HCEC 1CT (cell line): ENCODE measurements at places on chromosomes 6 and 20.

- DNase-seq = no peak
These were observed 9.3 kb upstream of the POU3F2 start for GRCh38 chr6:98824902-98825599.

GRCh38 chr6:35310265-35310831 is 12.7 kb downstream of the DEF6 start:
- no peak for DNase-seq

- peak; percentile 20 for DNase-seq
These were observed 17.1 kb upstream of the BEND3 start for GRCh38 chr6:107132330-107132954.

DNA sequence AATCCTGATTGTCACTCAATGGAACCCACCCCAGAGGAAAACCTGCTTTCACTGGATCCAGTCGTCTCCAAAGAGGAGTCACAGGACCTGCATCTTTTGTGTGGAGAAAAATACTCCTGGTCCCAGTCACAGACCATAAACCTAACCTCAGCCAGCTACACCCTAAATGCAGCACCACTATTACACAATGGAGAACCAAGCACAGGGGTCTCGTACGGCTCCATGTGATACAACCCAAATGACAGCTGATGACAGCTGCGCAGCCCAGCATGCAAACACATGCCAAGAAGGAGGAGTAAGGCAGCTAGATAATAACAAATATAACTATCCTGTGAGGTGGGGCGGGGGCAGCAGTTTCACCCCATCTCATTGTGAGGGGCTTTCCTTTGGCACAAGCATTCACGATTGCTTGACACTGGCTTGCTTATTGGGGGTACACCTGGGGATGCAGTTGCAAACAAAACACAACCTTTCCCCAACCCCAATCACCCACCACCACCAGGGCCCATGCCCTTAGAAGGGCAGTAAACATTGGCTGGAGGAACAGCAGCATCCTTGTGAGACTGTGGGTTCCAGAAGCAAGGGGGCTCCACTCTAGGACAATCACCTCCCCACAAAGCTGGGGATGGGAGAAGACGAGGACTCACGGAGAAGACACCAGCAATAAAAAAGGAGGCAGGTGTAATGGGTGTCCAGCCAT is 51.5 kb downstream of the TRERF1 start:
- no peak for DNase-seq

- DNase-seq = no peak
These were observed 137.5 kb upstream of the SLC24A3 start for GRCh38 chr20:19074828-19075516.

DNA sequence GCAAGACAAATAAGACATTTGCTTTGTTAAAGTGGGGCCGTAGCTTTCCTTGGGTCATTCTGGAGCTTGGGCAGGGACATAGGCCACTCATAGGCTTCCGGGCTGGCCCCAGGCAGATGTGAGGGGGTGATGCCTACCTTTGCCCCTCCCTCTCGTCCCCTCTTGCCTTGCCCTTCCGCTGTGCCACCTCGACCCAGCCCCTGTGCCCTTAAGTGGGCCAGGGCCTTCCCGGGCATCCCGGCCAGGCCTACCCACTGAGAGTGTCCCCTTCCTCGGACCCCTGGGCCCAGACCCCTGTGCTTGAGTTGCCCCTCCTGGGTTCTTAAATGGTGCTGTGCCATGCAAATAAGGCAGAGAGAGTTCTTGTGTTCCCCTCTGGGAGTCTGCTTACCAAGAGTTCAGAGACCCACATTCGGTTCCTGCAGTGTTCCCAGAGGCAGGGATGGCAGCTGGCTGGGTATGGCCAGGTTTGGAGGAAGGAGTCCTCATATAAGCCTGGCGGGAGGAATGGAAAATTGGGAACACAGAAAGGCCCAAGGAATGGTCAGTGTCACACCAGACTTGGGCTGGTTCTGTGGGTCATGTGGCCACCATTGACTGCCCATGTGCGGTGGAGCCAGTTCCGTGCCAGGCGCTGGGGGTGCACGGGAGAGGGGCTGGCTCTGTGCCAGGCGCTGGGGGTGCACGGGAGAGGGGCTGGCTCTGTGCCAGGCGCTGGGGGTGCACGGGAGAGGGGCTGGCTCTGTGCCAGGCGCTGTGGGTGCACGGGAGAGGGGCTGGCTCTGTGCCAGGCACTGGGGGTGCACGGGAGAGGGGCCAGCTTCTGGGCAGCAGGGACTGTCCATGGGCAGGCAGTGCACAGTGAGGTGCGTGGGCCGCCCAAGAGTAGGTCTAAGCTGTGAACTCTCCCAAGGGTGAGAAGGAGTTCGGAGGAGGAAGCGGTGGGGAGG is 173.5 kb upstream of the SNX9 start:
- DNase-seq = no peak

DNA sequence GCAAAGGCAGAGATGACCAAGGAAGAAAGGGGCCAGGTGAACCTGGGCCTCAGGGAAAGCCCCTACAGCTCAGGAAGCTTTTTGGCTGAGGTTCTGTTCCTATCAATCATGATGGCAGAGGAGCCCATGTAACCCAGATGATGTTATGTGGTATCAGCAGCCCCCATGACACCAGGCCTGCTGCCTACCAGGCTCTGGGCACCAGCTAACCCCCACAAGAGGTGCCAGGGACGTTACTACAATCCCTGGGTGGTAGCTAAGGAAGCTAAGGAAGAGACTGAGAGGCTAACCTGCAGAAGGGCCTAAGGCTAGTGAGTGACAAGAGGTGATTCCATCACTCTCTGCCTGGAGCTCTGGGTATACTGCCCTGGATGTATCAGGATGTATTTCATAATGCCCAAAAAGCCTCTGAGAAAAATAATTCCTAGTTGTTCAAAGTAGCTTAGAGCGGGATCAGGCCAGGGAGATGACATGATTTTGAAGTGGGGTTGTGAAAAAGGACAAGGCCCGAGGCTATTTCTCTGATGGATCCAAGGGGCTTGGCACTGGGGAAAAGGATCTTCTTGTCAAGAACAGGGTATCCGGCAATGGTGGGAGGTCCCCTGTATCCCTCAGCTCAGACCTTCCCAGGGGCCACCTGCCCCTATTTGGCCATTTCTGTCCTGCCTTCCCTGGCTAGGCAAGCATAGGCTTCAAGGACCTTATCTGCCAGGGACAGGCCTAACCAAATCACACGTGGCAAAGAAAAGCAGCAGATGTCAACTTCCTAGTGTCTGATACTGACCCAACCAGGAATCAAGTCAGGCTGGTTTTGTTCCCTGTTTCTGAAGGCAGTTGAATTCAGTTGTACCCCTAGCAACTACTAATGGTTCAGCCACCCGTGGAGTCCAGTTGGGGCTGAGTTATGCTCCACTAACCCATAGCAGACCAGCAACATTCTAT is 41.3 kb downstream of the PANK2 start:
- no peak for DNase-seq

- DNase-seq = no peak
These were observed 14.8 kb upstream of the IP6K3 start for GRCh38 chr6:33761581-33761921.

DNA sequence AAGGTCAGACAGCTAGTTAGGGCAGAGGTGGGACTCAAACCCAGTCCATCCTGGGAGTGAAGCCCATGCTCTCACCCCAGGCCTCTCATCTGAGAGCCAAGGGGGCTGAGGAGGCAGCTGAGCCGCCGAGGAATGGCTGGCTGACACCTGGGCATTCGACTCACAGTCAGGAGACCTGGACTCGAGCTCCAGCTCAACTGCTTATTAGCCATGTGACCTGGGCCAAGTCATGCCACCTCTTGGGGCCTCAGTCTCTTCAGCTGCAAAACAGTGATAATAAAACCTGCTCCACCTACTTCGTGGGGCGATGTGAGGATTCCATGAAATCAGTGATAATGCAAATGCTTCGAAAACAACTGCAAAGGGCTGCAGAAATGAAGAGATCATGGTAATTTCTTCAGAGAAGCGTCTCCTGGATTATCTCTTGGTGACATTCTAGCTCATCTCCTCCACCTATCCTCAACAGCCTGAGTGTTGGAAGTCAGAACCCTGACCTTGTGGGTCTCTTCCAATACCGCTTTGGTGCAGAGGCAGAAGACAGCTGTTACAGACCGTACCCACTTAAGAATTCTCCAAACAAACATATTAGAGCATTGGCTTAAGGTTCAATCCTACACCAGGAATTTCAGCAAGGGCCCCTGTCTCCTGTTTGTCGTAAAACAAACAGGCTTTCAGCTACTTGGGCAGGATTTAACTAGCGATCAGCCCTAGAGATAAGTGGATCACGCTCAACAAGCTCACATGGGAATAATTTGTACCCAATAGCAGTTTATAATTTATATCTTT is 60.0 kb upstream of the PIM1 start:
- DNase-seq = no peak

GRCh38 chr6:34799547-34799946 is 7.7 kb downstream of the BLTP3A start:
- DNase-seq = no peak

DNA sequence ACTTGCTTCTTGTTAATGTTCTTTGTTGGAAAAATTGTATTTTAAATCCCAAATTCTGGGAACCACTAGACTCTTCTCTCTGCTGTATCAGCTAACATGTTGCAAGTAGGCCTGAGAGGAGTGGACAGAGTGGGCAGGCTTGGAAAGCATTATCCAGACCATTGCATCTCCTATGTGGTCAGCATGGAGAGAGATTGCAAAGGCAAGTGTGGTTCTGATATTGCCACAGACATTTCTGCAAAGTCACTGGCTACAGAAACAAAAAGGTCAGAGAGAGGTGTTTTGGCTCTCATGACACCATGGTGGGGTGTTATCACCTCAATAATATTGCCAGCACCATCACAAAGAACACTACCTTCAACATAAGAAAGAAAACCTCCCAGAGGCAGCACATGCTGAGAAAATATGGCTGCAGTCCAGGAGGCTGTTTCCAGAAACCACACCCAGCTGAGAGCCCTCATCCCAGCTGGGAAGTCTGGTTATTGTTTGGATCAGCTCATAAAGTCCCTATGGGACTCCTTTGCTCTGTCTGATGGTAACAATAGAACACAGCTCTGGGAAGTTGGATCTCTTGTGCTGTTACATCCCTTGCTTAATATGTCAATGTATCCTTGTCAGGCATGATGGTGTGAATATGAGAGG is 78.2 kb upstream of the TBX18 start:
- DNase-seq = peak; percentile 27

DNA sequence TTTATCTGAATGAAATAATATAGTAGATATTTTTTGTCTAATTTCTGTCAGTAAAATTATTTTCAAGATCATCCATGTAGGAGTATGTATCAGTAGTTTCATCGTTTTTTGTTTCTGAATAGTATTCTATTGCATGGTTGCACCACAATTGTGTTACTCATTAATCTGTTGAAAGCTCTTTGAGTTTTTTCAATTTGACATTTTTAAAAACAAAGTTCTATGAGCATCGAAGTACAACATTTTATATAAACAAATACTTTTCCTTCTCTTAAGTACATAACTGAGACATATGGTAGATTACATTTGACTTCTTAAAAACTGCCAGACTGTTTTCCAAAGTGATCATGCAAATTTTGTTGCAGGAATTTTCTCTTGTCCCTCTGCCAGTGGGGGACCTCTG is 1113.1 kb upstream of the CITED2 start:
- no peak for DNase-seq

DNA sequence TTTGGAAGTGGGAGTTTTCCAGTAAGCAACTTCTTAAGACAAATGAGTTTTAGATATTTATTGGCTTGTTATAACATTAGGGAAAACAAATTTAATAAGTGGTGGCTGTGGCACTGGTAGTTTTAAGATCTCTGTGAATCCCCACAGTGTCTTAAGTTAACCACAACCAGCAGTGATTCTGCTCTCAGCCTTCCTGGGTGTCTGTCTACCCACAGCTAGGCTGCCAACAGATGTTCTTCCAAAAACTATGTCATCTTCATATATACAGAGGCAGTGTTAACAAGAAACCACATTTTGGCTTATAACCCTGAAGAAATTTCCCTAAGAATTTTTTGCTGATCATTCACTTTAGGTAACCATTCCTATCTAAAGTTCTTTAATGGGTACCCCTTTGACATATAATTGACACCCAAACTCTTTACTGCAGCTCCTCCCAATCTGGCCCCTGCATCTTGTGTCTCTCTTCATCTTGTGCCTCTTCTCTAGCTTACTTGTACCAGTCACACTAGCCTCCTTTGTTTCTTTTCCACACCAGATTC is 52.7 kb downstream of the TOP1 start:
- DNase-seq = peak; percentile 26

GRCh38 chr20:6770786-6771100 is 3.3 kb downstream of the BMP2 start:
- DNase-seq = no peak

- peak; percentile 78 for DNase-seq
These were observed 138.4 kb upstream of the TNFAIP3 start for GRCh38 chr6:137728386-137729349.

GRCh38 chr6:45084257-45084656 is 243.9 kb upstream of the RUNX2 start:
- no peak for DNase-seq

- DNase-seq = no peak
These were observed 41.0 kb downstream of the STK35 start for GRCh38 chr20:2142649-2143048.

GRCh38 chr20:36167902-36168503 is 13.5 kb downstream of the EPB41L1 start:
- DNase-seq = peak; percentile 88

DNA sequence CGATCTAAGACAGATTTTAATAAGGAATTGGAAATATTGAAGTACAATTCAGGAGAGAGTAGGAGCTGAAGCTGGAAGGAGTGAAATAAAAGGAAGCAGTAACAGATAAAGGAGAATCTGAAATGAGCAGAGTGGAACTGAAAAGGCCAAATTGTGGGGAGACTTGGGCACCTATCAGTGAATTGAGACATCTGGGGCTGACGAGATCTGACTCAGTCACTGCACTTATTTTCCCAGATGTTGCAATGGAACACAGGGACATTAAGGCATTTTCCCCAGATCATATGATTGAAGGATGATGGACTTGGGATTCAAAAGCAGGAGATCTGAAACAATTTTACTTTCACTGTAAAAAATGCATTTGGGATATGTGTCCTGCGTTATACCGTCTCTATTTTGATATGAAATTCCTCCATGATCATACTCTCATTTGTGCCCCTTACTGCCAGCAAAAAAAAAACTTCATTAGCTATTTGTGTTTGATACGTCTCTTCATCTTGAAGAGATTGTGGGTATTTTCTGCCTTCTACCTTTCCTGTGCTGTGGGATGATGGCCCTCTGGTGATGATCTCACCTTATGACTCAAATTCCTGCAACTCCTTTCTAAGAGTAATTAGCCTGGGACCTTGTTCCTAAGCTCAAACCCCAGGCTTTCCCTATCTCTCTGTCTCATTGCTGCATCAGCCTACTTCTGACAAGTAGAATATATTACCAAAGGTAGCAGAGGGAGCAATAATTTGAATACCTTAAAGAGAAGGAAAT is 278.5 kb upstream of the MAN1A1 start:
- peak; percentile 73 for DNase-seq

DNA sequence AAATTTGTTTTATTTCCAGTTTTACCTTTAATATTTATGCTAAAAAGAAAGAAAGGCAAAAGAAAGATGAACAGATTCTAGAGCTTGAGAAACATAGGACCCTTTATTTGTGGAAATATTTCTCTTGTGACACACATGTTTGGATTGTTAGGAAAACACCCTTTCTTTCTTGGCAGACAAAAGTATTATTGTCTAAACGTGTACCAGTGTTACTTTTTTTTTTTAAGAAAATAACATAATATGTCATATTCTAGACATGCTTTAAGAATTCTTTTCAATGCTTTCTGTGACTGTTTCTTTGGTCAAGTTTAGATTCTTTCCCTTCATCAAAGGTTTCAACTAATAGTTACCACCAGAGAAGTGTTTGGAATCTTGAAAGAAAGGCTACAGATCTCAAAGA is 183.4 kb upstream of the CNR1 start:
- DNase-seq = no peak
